ENCODE measurements at places on chromosomes 16 and 17.

GRCh38 chr17:57045868-57046704, 39.0 kb upstream of the AKAP1 start:
- no peak for DNase-seq

DNA sequence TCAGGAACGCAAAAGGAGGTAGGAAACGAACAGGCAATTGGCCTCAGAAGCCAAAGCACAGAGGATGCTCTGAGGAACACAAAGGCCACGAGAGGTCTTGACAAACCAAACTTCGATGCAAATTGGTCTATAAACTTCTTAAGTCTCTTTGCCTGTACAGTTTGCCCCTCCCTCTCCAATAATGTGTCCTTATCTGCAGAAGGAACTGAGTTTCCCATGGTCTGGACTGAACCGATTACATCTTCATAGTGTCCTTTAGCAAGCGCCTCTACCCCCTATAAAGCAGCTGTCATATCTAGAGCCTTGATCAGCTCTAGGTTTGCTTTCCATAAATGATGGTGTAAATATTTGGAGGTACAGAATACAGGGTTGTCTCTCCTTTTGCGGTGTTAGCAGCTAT, 3.1 kb upstream of the CDRT4 start:
- DNase-seq: no peak

- DNase-seq: no peak
Observed at GRCh38 chr16:50580180-50580798, 32.1 kb downstream of the NKD1 start.

DNA sequence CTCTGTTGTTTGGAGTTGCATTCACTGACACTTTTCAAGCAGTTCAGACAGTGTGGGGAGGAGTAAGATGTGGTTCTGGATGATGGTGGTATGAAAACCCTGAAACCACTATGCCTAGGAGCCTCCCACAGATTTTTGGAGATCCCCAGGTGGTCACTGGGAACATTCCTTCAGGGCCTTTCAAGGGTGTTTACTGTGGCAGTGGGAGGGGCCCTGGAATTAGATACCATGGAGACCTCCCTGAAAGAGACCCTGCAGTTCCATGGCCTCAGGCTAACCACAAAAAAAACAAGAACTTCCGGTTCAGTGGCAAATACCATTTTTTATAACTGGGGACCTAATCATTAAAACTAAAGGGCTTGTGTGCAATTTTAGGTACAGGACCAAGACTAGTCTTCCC, 79.9 kb downstream of the TMEM100 start:
- no peak for DNase-seq

GRCh38 chr16:67438098-67438791, 7.3 kb downstream of the HSD11B2 start:
- DNase-seq: no peak

- DNase-seq: no peak
Observed at GRCh38 chr16:2779151-2779920, 2.3 kb upstream of the ELOB start.

DNA sequence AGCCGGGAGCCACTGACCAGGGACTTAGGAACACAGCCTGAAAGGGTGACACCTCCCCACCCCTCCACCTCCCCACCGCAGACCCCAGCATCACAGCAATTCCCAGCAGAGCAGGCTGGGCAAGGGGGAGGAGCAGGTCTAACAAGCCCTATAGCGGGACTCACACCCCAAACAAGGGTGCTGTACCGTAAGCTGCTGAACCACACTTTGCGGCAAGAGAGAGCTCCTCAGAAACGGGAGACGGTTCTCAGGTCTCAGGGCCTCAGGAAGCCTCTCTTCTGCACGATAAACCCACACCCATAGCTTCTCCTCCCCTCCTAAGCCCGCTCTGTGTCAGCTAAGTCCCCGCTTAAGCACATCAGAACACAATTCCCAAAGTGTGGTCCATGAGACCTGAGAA, 11.7 kb upstream of the COTL1 start:
- no peak for DNase-seq

DNA sequence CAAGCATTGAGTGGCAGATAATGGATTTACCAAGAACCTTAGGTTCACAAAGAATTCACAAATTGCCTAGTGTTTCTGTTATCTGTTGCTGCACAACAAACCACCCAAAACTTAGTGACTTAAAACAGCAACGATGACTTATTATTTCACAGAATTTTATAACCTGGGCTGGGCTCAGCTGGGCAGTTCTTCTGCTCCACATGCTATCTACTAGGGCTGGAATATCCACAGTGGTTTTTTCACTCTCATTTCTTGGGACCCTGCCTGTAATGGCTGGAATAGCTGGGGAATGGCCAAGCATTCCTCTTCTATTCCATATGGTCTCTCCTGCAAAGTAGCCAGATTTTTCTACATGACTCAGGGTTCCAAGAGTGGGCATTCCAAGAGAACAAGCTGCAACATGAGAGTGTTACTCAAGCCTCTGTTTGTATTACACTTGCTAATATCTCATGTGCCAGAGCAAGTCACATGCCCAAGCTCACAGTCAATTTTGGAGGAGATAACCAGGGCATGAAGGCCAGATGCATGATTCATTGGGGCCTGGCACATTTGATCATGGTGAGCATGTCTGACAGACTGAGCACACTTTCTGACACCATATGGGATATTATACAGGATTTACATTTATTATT, 4.9 kb upstream of the PSMD7 start:
- no peak for DNase-seq

GRCh38 chr16:55487048-55487803, 8.2 kb downstream of the MMP2 start:
- DNase-seq: no peak

DNA sequence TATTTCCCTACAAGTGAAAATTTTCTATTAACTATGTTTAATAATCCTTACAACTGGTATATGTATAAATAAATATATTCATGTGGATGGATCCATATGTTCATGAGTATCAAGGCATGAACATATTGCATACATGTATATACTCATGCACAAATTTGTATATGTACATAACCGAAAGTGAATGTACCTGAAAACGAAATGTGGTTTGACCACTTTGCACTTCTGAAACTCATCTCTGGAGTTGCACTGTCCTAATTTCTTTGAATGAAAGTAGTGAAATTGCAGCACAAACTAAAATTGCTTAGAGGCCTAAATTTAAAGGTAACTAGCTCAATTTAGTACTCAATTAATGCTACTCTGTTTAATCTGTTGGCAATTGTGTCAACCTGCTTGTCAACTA, 27.4 kb upstream of the GNAO1 start:
- DNase-seq: no peak
